CD8-positive, alpha-beta T cell (primary cell): ENCODE measurements at places on chromosomes 2 and 18.

- DNase-seq, result no peak
Observed at GRCh38 chr18:79540904-79541282, 138.7 kb upstream of the CTDP1 start.

DNA sequence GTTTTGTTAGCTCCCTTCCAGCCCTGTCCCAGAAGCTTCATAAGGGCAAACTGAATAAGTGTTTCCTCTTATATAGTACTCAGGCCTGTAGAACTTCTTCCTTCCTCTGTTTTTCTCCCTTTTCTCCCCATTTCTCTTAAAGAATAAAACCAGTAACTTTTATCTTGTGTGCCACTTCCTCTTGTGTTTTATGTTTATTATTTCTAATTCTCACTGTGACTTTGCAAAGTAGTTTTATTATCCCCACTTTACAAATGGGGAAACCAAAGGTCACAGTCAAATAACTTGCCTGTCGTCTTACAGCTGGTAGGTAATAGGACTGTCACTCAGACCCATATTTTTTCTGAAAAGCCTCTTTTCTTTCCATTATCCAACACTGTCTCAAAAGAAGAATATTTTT, 42.4 kb downstream of the RBBP8 start:
- no peak for DNase-seq

DNA sequence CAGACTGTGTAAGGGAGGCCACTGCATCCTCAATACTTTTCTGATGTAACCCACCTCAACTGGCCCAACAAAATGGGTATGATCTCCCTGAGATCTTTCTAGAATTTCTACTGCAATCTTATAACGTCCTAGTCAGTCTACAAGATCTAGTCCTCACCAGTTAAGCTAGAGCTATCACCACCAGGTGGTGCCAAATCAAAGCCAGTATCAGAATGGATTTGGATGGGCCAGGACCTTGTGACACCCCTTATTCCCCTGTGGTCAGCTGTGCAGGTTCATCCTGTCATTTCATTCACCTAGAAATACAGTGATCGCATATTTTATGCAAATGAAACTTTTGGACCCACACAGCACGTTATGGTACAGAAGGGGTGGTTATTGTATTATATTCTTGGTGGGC, 90.3 kb downstream of the OLA1 start:
- peak; percentile 48 for DNase-seq

DNA sequence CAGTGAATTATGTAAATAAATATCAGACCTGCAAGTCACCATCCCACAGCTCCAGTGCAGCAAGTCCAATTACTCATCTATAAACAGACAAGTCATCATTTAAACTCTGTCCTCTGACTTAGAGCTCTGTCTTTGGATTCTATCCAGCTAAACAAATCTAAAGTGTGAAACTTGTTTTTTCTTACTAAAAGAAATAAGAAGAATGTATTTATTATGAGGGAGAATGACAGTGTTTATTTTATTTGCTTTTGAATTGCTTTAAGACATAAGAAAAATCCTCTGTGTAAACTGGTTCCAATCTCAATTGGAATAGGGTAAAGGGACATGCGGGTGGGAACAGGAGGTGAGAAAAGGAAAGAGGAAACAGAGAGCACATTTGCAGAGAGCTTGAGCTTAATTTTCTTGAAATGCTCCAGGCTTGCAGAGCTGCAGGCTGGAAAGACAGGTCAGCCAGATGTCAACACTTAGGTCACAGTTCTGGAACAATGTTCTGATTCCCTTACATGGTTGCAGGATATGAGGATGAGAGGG, 355.8 kb downstream of the MEIS1 start:
- DNase-seq, result no peak

GRCh38 chr2:174014699-174015070, 49.5 kb upstream of the SP3 start:
- no peak for DNase-seq

- DNase-seq, result no peak
Observed at GRCh38 chr18:32308493-32309120, 118.8 kb downstream of the MEP1B start.

- no peak for DNase-seq
Observed at GRCh38 chr2:125455110-125455509, 1200.8 kb upstream of the GYPC start.

GRCh38 chr2:235979753-235980435, 188.3 kb downstream of the GBX2 start:
- no peak for DNase-seq

GRCh38 chr2:57080035-57080434, 896.2 kb downstream of the CCDC85A start:
- no peak for DNase-seq

GRCh38 chr2:102027036-102027980, 35.5 kb downstream of the IL1R2 start:
- DNase-seq, result no peak

DNA sequence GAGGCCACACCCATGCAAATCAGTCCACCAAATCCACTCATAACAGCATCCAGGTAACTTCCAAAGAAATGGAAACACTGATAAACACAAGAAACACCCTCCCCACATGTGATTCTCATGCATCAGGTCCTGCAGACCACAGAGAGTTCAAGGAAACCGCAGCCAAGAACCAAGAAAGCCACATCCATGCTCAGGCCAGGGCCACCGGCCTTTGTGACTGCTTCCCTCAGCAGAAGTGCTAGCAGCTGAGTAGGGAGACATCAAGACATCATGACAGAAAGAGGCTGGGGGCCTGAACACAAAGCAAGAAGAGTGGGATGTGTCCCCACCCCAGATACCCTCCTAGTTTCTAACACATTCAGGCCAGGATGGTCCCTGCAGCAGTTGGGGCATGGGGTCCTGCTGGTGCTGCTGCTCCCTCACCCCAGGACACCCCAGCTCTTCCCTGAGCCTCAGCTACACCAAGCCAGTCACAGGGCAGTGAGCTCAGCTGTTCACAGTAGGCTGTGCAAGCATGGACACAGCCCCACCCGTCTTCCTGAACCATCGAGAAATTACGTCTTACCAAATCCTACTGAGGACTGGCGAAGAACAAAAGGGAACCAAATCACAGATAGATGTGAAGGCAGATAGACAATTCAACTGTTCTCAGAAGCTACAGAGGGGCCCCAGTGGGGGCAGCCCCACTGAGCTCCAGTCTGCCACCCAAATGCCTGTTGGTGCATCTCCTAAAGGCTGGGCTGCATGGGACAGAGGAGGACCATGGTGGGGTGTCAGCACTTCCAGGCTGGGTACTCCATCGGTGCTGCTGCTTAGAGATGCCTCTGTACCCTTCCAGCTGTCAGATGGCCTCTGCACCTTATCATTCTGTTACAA, 60.9 kb downstream of the HDAC4 start:
- no peak for DNase-seq

DNA sequence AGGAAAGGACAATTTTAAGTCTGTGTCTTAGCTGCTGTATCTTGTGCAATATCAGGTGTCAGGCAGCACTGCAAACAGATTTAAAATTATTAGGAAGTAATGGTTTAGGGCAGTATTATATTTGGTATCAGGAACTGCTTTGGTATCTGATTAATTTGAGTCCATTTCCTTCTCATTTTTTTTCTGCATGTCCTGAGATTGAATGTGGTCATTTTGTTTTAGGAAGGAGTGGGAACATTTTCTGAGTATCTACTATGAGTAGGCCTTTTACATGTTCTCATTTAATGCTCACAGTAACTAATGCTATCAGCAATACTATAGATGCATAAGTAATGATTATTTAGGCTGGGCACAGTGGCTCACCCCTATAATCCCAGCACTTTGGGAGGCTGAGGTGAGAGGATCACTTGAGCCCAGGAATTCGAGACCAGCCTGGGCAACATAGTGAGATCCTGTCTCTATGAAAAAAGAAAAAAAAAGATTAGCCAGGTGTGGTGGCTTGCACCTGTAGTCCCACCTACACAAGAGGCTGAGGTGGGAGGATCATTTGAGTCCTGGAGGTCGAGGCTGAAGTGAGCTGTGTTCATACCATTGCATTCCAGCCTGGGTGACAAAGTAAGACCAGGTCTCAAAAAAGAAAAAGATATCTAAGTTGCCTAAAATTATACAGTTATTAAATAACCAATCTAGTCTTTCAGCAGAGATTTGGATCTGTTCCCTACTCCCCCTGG, 4.7 kb downstream of the FMNL2 start:
- DNase-seq, result no peak

DNA sequence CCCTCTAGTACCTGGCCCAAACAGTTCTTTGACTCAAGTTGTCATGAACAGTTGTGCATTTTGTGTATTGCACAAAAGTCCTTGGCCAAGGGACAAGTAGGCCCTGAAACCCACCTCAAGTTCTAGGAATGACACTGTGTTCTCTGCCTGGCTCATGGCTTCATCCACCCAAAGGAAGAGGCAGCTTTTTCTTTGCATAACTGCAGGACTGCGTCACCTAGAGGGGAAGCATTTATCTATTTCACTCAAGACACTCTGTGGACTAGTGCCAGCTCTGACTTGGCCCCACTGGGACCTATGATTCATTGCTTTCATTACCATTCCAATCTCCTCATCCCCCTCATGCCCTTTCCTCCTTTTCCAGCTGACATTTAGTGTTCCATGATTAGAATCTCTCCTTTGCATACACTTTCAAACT, 119.3 kb upstream of the SIX2 start:
- no peak for DNase-seq

DNA sequence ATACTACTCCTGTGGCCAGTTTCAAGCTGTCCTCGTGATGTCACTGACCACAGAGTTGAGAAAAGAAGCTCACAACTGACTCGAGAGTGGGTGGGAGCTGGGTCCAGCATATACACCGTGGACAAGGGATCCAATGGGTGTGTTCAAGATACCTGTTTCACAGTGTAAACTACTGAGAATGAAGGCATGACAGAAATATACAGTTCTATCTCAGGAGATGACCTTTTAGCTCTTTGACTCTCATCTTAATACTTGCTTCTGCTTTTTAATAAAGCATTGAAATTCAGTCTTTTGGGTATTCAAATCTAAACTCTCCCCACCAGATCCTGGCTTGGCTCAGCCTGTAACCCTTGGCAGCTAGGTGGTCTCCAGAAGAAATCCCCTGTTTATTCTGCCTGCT, 130.1 kb downstream of the MAP2 start:
- DNase-seq, result no peak

DNA sequence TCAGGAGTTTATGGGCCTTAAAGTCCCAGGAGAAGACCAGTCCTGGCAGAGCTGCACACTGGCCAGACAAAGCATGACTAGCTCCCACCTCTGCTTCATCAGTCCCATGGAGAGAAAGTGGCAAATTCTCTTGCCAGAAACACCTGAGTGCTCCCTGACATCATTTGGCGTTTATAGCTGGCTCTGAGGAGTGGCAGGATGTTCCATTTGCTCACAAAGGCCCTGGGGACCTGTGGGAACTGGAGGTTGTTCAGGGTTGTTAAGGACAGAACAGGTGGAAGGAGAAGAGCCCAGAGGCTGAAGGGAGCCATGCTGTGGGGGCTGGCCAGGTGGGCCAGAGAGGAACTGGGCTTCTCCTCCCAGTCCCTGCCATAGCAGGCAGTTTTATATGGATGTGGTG, 56.1 kb downstream of the RPL37A start:
- DNase-seq, result no peak

DNA sequence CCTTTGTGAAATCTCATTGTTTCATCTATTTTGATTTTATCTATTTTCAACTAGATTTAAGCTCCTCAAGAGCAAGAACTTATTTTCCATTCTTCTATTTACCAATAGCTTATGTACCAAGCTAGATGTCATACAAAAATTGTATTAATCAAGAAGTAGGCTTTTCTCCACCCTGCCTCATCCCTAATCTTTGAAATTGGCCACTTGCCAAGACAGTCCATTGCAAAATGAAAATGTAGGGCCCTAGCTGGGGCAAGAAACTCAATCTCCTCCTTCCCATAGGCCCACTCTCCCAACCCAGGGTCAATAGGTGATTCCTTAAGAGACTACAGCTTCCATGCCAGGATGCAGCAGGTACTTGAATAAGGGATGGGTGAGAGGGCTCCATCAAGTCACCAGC, 39.3 kb upstream of the STPG4 start:
- no peak for DNase-seq

GRCh38 chr2:200856806-200857205, 7.7 kb downstream of the CLK1 start:
- no peak for DNase-seq

DNA sequence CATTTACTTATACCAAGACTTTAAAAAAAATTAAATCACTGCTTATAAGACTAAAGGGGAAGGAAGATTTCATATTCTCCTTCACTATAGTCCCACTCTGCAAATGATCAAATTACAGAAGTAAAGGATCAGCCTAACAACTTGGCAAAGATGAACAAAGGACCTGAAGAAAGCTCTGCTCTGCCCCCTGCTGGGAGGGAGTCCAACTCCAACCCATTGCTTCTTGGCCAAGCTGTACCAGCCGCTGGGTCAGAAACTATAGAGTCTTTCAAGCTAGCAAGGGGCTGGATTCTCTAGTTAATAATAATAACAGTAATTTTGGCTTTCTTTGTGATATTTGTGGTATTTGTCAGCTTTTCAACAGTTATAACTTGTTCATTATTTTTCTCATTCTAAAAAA, 927.0 kb upstream of the CRIM1 start:
- no peak for DNase-seq

DNA sequence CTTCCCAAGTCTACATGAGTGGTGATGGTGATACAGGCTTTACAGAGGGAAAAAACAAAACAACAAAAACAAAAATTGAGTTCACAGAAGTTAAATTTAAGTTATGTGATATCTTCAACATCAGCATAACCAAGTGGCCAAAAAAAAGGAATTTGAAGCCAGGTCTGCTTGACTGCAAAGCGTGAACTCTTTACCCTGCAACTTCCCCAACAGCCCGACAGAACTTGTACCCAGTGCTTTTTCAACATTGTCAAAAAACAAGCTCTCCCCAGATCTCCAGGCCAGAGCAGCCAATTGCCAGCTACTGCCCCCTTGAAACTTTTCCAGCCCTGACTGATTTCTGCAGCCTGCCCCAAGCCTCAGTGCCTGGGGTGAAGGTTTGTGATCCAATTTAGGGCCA, 76.7 kb downstream of the RNF144A start:
- no peak for DNase-seq

DNA sequence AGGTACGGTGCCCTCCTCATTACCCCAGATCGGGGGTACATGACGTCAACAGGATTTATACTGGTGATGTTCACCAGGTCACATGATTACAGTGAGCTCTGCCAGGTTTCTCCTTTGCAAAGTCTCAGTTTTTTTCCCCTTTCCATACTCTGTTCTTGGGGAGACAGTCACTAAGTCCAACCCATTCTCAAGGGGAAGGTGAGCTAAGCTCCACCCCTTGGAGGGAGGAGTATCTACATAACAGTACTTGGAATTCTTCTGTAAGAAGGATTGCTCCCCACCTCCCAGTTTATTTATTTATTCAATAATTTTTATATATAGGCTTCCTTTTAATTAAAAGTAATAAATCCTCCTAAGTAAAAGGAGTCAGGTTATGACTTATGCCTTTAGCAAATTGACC, 34.1 kb upstream of the SOS1 start:
- DNase-seq, result no peak
